ENCODE measurements at places on chromosomes 12 and 14.

DNA sequence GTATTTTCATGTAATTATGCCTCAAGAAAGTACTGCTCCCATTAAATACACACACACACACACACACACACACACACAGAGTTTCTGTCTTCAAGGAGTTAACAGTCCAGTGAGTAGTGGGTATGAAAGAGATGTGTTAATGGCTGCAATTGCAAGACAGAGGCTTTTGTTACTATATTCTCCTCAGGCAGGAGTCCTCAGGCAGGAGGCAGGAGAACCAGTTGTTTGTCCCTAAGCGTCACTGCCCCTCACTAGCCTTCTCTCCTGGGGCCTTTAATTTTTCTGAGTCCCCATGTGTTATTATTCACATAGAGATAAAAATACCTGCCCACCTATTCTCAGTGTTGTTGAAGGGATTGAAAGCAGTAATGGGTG lies 31.2 kb downstream of the DAD1 start:
- no peak for DNase-seq

- no peak for DNase-seq
Measured at GRCh38 chr12:96529912-96530311, 40.5 kb downstream of the CFAP54 start.

GRCh38 chr12:12977231-12977630 lies 22.8 kb downstream of the HEBP1 start:
- DNase-seq: no peak

DNA sequence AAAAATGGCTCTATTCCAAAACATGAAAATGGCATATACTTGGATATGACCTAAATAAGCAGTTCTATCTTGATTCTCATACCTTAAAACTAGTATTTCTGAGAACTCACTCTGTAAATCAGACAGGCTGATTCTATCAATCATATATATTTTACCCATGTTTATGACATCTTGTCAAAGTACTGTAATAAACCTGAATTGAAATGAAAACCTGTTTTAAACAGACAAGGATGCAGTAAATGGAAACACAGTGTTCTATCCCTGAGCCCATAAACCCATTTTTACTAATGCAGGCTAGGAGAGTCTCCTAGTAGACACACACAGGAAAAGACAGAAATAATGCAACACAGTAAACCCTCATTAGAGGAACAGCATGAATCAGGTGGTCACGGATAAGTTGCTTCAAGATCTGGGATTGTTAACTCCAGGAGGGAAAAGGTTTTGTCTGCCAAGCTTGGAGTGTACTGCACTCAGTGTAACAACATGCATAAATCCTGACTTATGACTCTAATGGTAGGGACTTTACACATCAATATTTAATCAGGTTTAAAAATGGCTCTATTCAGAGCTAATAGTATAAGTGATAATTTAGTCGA lies 93.6 kb upstream of the CPNE8 start:
- DNase-seq: no peak

DNA sequence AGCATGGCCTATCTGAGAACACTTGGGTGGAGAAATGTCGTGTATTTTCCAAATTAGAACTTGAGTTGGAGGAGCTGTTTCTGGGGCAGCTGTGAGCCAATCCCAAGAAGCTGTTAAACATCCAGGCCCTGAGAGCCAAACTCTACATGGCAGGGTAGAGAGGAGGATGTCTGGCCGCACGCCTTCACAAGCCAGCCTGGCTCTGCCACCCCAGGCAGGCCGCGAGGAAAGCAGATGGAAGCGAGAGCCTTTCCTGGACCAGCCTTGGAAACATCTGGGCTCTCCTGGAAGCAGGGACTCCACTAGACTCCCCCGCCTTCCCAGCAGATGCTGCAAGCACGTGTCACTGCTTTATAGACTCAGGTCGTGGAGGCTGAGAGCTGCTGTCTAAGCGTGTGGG lies 312.8 kb upstream of the FKBP4 start:
- DNase-seq: no peak

GRCh38 chr12:67852701-67853100 lies 136.5 kb upstream of the IFNG-AS1 start:
- no peak for DNase-seq

GRCh38 chr12:88400302-88400701 lies 180.0 kb downstream of the KITLG start:
- no peak for DNase-seq

GRCh38 chr12:50186681-50187080 lies 19.5 kb upstream of the CERS5 start:
- no peak for DNase-seq

GRCh38 chr12:40034156-40034555 lies 71.7 kb downstream of the SLC2A13 start:
- no peak for DNase-seq

DNA sequence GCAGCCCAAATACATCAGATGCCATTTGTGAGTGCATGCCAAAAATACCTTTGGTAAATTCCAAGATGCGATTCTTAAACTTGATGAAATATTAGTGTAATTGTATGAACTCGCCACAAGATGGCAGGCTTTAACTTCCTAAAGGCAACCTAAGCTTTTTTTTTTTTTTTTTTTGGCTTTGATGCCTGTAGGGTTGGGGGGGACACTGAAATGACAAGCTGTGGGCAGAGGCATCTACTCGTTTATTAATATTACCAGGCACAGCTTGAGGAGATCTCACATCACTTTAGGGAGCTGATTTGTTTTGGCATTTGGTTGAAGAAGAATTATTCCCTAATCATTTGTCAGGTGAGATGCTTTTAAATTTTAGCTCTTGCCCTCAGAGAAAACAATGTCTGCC lies 126.7 kb upstream of the CCDC196 start:
- peak; percentile 10 for DNase-seq

DNA sequence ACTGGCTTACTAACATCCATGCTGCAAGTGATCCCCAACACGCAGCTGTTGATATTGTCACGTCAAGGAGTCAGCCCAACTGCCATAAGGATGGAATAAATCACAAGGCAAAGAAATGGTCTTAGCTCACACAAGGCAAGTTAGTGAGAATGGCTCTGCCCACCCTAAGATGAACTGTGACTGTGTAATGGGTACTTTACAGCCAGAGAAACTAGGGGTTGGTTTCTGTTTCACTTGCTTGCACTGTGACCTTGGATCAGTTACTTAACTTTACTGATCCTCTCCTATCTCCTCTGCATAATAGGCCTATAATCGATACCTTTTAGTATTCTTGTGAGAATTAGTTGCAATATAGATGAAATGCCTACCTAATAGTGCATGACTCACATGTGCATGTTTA lies 52.2 kb upstream of the ANO2 start:
- DNase-seq: no peak

DNA sequence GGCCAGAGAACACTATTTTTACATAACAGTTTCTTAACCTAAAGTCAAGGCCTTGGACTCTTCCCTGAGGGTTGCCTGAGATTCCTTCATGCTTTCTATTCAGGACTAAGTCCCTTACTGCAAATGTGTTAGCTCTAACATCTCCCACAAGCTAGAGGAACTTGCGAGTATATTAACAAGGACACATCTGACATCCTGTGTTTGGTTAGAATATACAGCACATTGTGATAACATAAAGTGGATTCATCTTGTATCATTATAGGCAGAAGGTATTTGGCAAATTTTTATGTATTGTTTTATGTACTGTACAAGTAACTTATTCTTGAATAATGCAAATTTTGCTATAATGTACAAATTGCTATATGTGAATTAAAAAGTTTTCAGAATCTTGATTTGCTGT lies 45.5 kb downstream of the SH2B3 start:
- no peak for DNase-seq

DNA sequence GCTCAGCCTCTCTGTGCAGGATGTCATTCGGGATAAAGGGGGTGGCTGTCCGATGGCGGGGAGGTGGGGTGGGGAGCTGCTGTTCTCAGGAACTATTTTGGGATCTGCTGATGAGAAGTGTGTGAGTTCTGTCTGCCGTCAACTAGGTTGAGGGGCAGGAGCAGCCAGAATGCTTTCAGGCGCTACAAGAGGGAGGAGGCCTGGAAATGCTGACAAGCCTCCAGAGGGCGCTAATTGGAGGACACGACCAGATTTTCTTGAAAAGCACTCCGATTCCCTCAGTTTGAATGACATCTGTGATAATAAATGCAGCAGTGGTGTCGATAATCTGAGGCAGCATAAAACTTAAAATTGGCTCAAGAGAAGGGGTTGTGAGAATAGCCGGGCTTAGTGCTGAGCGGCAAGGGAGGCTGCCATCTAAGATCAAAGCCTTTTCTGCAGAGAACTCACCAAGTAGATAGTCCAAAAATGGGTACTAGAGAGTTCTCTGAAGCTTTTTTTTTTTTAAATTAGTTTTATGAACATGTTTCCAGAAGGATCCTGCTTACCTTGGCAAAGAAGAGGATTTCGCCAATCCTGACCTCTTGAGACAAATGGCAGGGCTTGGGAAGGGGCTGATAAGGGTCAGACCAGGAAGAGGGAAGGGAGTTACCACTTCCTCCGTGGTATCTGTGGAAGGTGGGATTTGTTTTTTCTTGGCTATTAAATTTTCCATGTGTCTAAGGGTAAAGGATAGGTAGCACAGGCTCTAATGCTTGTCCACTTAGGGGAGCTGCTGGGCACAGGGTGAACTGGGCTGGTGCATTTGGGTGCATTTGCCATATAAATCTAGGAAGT lies 94.4 kb downstream of the CRACR2A start:
- peak; percentile 36 for DNase-seq

GRCh38 chr12:118068445-118068844 lies 7.5 kb upstream of the WSB2 start:
- no peak for DNase-seq

DNA sequence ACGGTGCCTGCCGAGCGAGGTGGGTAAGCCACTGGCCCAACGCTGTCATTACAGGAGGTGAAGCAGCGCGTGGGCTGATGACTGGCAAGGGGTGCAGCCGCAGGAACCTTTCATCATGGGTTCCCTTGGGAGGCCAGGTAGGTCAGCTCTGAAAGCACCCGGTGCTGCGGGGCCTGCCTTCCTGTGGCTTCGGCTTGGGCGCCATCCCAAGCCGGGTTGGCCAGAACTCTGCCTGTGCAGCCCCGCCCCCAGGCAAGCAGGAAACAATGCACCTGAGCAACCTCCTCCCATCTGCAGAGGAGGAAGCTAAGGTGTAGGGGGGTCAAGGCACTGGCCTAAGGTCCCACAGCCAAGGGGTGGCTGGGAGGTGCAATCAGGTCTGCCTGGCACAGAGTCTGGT lies 20.0 kb upstream of the HHIPL1 start:
- DNase-seq: no peak

- DNase-seq: no peak
Measured at GRCh38 chr14:81161749-81162148, 59.0 kb downstream of the GTF2A1 start.

GRCh38 chr14:90811641-90812040 lies 4.6 kb downstream of the TTC7B start:
- DNase-seq: no peak

DNA sequence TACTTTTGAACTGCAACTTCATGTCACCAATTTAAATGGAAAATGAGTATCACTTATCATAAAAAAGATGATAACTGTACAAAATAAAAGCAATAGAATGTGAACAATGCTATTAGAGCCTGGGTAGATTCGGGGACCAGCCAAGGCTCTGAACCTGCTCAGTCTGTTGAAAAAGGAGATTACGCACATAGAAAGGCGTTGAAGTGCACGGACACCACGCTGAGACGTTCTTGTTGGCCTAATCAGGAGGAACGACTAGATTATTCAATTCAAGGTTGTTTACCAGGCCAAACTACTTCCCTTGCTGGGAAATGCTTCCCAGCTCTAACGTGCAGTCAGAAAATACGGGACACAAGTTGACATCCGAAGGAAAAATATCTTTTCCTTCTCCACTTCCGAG lies 23.5 kb upstream of the BDKRB1 start:
- no peak for DNase-seq

DNA sequence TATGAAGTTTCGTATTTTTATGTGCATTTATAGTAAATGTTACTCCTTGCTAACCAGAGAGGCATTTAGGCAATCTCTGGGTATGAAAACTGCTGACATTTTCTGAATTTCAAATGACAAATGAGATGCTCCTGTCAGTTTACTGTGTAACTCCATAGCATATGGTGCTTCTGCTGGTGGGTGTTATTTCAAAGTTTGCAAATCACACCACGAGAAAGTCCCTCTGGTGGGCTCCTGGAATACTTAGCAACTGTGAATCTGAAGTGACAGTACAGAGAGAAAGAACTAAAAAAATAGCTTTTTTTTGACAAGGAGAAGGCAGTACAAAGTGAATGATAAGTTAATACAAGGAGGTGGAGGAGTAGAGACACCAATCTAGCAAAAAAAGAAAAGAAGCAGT lies 161.5 kb downstream of the DERA start:
- DNase-seq: no peak

DNA sequence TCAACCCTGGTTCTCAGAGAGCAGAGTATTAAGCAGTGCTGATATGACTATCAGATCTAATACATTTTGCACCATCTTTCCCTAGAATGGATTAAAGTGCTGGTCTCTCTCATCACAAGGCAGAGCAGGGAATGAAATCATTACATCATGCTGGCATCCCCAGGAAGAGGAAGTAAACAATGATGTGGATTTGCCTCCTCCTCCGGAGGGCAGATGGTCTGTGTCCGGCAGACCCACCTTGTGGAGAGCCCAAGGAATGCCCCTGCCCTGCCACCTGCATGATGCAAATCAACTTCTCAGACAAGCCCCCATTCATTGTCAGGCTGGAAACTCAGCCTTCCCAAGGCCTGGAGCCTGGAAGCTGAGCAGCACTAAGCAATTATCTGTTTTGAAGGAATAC lies 1149.1 kb downstream of the VRK1 start:
- no peak for DNase-seq

DNA sequence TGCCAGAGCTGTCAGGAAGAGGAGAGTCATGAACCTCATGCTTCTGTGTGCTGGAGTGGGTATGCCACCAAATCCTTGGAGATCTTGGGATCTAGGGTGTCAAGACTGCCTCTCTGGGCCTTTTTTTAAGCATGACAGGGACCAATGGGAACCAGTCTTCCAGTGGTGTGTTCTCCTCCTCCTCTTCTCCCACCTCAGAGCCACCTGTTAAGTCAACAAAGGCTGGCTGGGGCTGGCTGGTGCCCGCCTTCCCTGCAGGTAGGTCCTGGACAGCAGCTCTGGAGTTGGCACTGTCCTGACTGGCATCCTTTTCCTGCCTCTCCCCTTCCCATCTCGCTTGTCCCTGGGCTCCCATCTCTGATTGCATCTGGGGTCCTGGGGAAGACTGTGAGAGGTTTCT lies at the start of gene DCD:
DCD (minus strand) TSS at position 101 of the 400 bp plus-strand sequence; CDS start at position 39, 62 bp downstream.
- no peak for DNase-seq

GRCh38 chr14:103576371-103577024 lies 13.7 kb downstream of the COA8 start:
- DNase-seq: no peak

DNA sequence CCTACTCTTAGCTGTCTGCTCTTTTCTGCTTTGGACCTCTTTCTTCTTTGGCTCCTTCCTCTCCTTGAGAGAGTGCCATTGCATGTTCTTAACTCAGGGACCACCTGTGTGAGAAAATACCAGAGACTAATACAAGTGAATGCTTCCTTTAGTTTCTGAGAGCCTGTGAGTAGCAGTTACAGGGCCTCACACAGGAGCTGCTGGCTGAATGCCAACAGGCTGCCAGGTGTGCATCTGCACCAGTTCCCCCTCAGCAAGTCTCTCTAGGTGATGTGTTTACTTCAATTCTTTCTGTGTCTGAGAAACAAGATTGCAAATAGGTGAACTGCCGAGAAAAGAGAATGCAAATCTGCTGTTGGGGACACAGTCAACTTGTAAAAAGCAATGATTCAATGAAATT lies 108.2 kb downstream of the STXBP6 start:
- no peak for DNase-seq

- no peak for DNase-seq
Measured at GRCh38 chr14:60616461-60616959, 32.8 kb downstream of the SIX1 start.

- no peak for DNase-seq
Measured at GRCh38 chr12:130813436-130813835, 25.6 kb downstream of the STX2 start.

Data from activated CD4-positive, alpha-beta T cell treated with anti-CD3 and anti-CD28 coated beads for 48 hours (primary cell).